GM23338 (cell line): ENCODE measurements at places on chromosomes 16 and 17. TPM values are rescaled to one million over a fixed set of nuclear protein-coding genes. Genes with fewer than 3 reads are reported as not detected.
A peak's percentile ranks its signal among the peaks of the same experiment; 100 is the strongest.

The KRT40 gene
- not detected in 2 replicates for total RNA-seq

The KRT27 gene
- not detected in 2 replicates for total RNA-seq

The FBXL20 gene
- total RNA-seq, result 6.9 and 7.7 TPM in 2 replicates

The KRTAP9-8 gene
- not detected in 2 replicates for total RNA-seq

DNA sequence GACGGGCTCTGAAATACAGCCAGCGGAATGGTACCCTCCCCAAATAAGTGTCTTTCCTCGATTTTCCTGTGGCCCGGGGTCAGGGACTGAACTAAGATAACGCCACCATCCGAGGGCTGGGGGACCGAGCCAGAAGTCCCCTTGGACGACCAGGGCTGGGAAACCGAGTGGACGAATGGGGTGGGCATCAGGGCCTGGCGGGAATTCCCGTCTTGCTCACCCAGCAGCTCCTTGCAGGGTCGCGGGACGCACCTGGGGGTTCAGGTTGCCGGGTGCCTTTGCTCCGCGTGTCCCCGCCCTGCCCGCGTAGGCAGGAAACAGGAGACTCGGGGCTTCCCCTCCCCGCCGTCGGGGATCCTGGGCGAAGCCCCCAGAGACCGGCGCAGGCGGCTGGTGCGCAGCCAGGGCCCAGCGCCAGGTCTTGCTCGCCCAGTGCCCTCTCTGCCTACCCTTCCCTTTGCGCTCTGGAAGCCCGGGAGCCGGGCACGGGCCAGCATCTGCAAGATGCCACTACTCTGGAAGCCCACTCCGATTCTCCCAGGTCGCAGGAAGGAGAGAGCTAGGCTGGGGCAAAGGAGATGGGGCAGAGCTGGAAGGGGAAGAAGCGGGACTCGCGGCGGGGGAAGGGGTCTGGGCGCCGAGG is 665 bp upstream of the GRIN2C start:
- peak; percentile 52 for DNase-seq

DNA sequence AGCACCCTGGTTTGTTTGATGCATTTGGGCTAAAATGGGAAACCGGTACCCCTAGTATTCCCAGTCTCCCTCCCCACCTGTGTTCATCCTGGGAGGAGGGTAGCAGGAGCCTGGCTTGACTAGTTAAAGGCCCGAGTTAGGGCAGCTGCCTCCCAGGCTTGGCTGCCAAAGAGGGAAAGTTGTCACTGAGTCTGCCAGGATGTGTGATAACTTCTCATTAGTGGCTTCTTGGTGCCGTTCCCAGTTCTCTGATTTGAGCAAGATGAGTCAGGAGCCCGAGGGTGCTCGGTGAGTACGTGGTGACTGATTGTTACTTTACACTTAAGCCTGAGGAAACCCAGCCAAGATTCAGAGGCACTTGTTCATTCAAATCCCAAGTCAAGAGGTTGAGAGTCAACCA is 2.5 kb downstream of the KRT32 start:
- DNase-seq, result no peak

DNA sequence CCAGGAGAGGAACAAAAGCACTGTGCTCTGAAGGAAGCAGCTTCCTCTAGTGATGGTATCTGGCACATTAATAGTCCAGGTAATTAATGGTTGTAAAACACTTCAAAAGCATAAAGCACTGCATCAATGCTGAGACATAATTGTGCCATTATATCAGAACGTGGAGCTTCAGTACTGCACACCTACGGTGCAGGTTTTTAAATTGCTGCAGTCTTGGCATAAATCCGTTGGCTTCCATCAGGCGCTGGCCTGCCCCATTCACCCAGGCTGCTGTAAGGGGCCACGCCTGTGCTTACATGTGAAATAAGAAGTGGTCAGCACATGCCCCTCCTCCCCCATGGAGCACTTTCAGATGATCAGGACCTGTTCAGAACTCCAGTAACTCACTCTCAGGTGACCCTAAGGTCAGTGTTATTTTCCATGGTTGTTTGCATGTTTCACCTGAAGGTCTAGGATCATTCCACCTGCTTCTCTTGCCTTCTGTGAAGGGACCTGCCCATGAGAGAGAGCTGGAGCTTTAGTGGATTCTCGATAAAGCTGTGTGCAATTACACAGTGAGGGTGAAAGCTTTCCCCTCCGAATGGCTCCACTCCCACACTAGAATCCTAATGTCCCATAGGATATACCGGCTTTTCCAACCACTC is 345.3 kb downstream of the CA10 start:
- no peak for DNase-seq

GRCh38 chr16:71811261-71811803 is 2.7 kb upstream of the AP1G1 start:
- no peak for DNase-seq

The MAPT gene
- total RNA-seq, result 1.1 and 1.7 TPM in 2 replicates

- DNase-seq, result no peak
These were observed 15.8 kb downstream of the WDR45B start for GRCh38 chr17:82632451-82632850.

DNA sequence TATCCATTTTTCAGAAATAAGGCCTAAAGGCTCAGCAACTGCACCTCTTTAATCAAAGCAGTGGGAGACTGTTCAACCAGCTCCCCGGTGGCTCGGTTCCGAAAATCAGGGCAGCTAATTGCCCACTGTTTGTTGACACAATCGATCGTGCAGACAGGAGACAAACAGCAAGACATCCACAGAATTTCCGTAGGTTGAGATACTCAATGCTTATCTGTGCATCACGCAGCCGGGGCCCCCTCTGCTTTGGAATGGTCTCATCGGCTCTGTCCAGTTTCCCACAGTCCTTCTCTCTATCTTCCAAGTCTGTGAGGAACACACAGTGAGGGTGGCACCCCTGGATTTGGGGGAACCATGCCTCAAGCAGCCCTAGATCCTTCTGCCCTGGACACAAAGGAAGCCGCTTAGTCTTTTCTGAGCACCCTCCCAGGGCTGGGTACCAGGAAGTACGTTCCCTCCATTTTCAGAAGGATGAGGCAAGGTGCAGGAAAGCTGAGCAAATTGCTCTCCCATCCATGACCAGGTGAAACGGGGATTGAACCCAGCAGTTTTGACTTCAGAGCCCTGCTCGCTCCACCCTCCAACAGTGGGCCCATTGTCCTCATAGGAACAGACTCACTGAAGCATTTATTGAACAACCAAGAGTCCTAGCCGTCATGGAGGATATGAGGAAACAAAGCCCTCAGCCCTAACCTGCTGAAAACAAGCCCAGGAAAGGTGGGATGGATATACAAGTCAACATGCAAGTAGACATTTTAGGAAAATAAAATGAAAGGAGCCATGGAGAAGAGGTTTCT is 70.7 kb downstream of the C16orf95 start:
- DNase-seq, result no peak

DNA sequence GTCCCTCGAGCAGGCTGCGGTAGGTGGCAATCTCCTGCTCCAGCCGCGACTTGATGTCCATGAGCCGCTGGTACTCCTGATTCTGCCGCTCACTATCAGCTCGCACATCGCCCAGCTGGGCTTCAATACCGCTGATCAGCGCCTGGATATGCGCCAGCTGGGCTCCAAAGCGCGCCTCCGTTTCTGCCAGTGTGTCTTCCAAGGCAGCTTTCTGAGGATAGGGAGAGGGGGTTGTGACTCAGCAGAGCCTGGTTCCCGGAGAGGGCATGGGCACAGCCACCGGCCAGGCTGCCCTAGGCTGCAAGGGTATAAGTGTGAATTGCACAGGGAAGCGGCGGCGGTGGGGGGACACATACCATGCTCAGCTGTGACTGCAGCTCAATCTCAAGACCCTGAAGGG is 4.3 kb downstream of the KRT19 start:
- no peak for DNase-seq

The CLDN7 gene
- total RNA-seq, result 111 and 117 TPM in 2 replicates

The RNPS1 gene
- total RNA-seq, result 372 and 384 TPM in 2 replicates

GRCh38 chr17:64978138-64978537 is 58.9 kb upstream of the LRRC37A3 start:
- no peak for DNase-seq

GRCh38 chr17:13636951-13637350 is 35.2 kb upstream of the HS3ST3A1 start:
- no peak for DNase-seq

- DNase-seq, result no peak
These were observed 10.9 kb upstream of the DHRS7C start for GRCh38 chr17:9802294-9802693.

- no peak for DNase-seq
These were observed 164.4 kb upstream of the GSE1 start for GRCh38 chr16:85448557-85449190.

DNA sequence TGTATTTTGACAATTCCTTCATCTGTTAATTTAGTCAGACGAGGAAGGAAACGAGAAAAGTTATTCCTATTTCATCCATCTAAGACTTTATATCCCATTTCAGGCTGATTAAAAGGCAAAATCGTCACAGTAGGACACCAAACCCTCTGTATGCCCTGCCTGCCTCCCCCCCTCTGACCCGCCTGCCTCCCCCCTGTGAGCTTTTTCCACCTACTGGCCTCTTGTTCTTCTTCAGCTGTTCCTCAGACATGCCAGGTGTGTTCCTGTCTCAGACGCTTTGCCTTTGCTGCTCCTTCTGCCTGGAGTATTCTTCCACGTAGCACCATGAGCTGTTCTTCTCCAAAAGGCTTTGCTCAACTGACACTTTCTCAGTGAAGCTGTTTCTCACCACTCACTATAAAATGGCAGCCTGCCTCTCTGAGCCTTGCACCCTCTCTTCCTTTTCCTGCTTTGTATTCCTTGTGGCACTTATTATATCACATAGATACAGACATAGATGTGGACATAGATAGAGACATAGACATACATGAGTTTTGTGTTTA is 723.4 kb downstream of the MAF start:
- DNase-seq, result no peak

- DNase-seq, result peak; percentile 55
These were observed 4.4 kb downstream of the BAHCC1 start for GRCh38 chr17:81399481-81400153.

- DNase-seq, result no peak
These were observed 32.3 kb downstream of the CHD9 start for GRCh38 chr16:53087101-53087500.

The TPSG1 gene
- total RNA-seq, result not detected in 2 replicates

- DNase-seq, result no peak
These were observed 139.8 kb upstream of the SDK2 start for GRCh38 chr17:73783945-73784603.

GRCh38 chr17:7651097-7651664 is 455 bp downstream of the ATP1B2 start:
- peak; percentile 37 for DNase-seq

- DNase-seq, result no peak
These were observed 29.5 kb downstream of the KAT7 start for GRCh38 chr17:49817993-49818392.
